C1 segment of cervical spinal cord (tissue), 14 donors: ENCODE measurements at places on chromosomes 2 and 18.

GRCh38 chr2:75310876-75311275 is 111.6 kb upstream of the TACR1 start:
- DNase-seq: no peak

GRCh38 chr2:75324861-75325284 is 125.6 kb upstream of the TACR1 start:
- DNase-seq: no peak

GRCh38 chr2:6793913-6794312 is 71.8 kb downstream of the CMPK2 start:
- no peak for DNase-seq

DNA sequence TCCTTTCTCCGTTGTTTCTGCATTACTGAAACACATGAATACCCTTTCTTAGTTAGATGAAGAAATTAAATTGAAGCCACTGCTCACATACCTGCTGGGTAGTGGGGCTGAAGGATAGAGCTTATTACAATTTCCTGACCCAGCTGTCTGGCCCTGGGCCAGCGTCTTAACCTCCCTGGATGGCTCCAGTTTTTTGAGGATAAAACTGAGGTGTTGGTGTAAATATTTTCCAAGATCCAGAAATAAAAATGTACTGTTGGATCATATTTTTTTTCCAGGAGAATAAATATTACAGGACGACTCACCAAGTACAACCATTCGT is 3.5 kb downstream of the RNF144A start:
- DNase-seq: no peak

GRCh38 chr2:240970104-240970503 is 28.3 kb upstream of the SNED1 start:
- no peak for DNase-seq

DNA sequence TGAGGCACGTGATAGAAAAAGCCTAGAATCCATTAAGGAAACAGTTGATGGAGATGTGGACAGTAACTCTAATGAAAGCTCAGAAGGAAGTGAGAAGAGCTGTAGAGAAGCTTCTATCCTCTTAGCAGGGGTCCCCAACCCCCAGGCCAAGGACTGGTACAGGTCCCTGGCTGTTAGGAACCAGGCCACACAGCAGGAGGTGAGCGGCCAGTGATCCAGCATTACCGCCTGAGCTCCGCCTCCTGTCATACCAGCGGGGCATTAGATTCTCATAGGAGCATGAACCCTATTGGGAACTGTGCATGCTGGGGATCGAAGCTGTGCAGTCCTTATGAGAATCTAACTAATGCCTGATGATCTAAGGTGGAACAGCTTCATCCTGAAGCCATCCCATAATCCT is 8.7 kb upstream of the IMP4 start:
- no peak for DNase-seq
